ENCODE measurements at places on chromosomes 6 and 20.

DNA sequence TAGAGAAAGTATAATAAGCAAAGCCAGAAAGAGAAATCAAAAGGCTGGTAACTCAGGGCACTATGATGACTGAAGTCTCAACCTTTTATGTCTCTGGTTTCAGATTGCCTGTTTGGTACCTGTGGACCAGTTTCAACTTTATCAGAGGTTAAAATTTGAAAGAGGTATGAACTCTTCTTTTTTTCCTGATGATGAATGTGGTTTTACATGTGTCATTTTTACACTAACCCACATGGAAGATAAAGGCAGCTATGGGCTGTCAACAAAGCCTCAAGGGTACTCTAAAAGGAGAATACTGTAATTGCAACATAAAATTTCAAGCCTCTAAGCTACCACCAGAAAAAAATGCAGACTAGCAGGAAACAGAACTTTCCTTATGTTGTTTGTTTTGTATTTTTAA lies 52.4 kb downstream of the RNF144B start:
- no peak for DNase-seq

GRCh38 chr20:36274181-36274841 lies 31.8 kb upstream of the DLGAP4 start:
- DNase-seq, result no peak

- no peak for DNase-seq
These were observed 128.6 kb downstream of the ARID1B start for GRCh38 chr6:156905801-156906200.

- no peak for DNase-seq
These were observed 13.3 kb upstream of the CTAGE9 start for GRCh38 chr6:131724114-131724513.

- no peak for DNase-seq
These were observed 235.6 kb downstream of the OGFRL1 start for GRCh38 chr6:71524201-71524600.

All from activated naive CD4-positive, alpha-beta T cell (primary cell).